Activated CD4-positive, alpha-beta T cell treated with anti-CD3 and anti-CD28 coated beads, Interleukin-2, amount 50 U/mL, for 16 hours (primary cell): ENCODE measurements at places on chromosomes 5 and 9.

DNA sequence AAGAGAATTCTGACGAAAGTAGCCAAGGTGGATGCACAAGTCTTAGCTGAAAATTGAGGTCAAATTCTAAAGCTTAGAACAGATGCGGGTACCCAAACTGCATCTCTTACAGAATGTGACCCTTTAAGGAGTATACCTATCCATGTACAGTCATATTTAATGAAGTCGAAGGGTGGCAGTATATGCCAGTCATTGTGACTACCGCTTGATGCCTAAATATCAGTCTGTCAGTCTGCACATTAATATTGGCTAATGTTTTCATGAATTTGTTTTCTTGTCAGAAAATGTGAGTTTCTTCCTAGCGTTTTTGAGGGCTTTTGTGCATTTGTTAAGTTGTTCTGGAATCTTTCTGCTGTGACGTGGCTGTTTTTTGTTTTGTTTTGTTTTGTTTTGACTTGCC lies 264.5 kb upstream of the ELAVL2 start:
- DNase-seq = no peak

GRCh38 chr5:138102454-138103318 lies 18.9 kb downstream of the WNT8A start:
- DNase-seq = no peak

GRCh38 chr5:27594141-27594540 lies 555.8 kb upstream of the CDH9 start:
- no peak for DNase-seq

DNA sequence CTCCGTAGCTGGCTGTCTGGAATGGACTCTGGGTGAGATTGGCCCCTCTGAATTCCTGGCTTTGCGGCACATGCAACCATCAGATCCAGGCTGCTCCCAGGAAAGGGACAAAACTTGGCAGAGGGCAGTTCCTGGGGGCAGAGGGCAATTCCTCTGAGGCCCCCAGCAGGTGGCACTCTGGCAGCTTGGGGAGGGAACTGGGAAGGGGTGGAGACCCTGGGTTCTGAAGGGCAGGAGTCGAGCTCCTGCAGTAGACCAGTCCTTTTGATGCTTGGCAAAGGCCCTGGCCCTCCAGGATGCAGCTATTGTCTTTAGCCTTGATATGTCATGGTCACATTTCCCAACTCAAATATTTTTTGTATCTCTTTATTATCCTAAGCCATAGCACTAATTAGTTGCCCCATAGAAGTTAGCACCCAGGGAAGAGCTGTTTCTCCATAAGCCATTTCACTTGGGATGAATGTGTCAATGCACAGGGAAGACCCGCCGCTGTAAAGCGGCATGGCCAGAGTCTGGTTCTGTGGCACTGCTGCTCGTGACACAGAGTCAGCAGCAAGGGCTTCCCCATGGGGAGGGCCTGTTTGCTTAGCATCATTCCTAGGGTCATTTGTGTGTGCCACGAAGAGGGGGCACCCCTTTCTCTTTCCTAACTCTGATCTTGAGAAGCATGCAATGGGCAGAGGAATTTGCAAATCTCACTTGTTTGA lies 51.2 kb upstream of the CDK20 start:
- DNase-seq = no peak

GRCh38 chr9:97919217-97919813 lies 3.0 kb downstream of the TRMO start:
- DNase-seq = no peak

DNA sequence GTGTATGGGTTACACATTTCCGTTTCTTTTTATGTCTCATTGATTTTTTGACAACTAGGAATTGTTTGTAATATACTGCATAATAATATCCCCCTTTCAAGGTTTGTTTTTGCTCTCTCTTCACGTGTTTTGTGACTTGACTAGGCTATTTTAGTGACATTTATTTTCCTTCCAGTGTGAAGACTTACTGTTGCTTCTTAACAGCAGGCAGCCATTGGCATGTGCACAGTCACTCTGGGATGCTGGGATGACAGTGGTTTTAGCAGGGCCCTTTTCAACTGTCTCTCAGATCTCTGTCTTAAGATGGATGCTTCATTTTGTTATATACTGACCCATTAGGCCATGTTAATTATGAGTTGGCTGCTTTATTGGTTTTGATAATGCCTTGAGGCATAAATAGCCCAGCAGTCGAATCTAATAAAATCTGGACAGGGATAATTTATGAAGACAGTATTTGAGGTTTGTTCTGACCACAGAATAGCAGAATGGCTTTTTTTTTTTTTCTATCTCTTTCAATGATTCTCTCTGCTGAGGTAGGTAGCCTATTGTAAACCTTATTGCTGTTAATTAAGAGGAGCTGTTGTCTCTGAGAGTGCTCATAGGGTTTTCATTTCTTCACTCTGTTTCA lies 536.0 kb downstream of the GABRG2 start:
- DNase-seq = no peak

GRCh38 chr5:40437452-40437861 lies 242.3 kb upstream of the PTGER4 start:
- DNase-seq = peak; percentile 88

DNA sequence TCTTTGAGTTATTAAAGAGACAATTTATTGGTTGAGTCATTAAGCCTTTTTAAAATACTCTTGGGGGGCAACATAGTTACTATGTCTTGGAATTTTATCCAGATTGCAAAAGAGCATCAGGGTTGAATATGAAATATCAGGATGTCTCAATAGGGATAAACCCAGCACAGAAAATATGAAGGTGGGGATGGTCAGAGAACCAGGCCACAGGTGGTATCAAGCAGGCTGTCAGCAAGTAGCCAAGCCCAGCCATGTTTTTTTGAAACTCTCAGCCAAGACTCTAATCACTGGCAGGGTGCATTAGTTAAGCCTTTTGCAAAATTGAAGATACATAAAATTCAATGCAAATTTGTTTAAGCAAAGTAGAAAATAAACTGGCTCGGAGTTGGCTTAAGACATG lies 468.9 kb downstream of the DTWD2 start:
- no peak for DNase-seq
